ENCODE measurements at places on chromosomes 3 and 15.

- peak; percentile 32 for DNase-seq
Measured at GRCh38 chr3:61564395-61565059, 3.2 kb downstream of the PTPRG start.

DNA sequence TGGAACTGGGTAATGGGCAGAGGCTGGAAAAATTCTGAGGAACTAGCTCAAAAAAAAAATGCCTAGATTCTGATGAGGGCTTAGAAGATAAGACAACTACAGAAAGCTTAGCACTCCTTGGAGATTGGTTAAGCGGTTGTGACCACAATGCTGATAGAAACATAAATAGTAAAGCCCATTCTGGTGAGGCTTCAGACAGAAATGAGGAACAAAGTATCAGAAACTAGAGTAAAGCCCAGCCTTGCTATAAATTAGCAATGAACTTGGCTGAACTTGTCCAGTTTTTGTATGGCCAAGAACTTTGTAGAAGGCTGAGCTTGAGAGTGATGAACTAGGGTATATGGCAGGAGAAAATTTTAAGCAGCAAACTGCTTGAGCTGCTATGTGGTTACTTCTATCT lies 25.4 kb downstream of the GOLGB1 start:
- DNase-seq: no peak

DNA sequence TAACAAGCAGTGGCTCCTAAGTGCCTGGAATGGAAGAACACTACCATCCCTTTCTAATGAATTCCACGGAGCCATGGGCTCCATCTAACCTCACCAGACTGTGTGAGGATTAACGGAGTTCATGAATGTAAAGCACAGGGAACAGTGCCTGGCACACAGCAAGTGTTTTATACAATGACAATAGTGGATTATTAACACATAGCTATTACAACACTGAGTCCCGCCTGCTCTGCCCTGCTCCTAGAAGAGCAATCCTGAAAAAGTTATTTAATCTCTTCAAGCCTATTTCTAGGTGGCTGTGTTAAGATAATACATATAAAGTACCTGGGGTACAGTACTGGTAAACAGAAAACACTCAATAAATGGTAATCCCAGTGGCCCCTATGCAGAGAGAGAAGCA lies 51.4 kb downstream of the RYK start:
- no peak for DNase-seq

GRCh38 chr3:71582612-71583565 lies 639 bp downstream of the FOXP1 start:
- DNase-seq: no peak

DNA sequence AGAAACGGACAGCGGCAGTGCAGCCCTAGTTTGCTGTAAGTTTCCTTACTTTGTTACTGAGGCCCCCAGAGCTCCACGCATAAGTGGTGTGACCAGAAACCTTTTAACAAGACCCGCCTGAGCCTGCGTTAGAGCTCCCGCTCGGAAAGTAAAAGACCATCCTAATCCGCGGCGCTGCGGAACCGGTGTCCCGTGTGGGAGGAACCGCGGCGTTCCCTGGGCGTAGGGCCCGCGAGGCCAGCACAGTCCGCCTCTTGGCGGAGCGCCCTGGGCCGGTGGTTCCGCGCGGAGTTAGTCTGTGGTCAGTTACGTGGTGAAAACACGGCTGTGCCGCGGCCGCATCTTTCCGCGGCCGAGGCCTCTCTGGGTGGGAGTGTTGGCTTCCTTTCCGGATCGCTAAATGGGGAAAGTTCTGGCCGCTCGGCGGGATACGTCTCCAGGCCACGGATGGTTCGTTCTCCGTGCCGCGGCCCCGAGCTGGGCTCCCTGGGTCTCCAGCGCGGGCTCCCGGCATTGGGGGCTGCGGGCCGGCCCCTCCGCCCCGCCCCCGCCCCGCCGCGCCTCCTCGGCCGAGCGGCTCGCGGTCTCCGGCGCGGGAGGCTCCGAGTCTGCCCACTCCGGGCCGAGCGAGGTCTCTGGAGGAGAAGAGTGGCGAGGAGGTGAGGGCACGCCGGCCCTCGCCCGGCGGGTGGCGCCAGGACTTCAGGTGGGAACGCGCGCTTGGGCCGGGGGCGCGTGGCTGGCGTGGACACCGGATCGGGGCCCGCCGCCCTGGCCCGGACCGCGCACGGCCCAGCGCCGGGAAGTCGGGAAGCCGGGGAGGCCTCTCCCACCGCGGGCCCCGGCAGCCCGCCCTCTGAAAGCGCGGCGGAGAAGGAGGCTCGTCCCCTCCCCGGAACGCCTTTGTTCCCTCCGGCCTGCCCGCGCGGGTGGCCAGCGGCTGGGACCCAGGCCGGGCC lies 754 bp downstream of the B3GNT5 start:
- peak; percentile 27 for DNase-seq

Data from HTR-8/SVneo (cell line).